ENCODE measurements at places on chromosomes 5 and 9.

- DNase-seq = no peak
These were observed 113.8 kb downstream of the MARCHF11 start for GRCh38 chr5:16065831-16066230.

DNA sequence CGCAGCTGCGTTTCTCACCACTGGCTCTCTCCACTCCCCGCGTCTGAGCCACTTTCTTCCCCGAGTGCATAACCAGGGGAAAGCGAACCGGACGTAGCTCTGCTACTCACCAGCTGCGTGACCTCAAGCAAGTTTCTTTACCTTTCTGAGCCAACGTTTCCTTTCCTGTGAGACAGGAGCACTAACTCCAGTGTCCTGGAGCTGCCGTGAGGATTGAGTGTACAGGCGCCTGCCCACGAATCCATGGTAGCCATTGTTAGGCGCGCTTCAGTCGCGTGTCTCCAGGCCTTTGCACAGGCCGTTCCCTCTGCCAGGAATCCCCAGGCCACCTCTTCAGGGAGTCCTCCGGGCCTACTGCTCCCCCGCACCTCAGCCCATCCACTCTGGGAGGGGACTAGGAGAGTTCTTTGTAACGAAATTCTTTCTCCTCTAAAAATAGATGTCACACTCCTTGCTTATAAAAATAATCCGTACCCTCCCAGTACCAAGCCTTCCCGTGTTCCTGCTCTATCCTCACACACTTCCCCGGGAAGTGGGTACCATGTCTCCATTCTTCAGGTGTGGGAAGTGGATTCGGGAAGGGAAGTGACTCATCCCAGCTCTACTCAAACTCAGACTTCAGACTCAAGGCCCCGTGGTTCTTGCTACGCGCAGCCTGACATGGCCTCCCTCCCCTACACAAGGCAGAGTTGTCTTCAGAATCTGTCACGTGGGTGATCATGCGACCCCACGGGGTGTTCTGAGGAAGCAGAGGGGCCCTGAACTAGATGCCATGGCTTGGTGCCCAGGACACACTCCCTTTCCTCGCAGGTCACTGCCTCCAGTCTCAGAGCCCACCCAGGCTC lies 16.1 kb upstream of the CRB2 start:
- no peak for DNase-seq

GRCh38 chr9:129669141-129669718 lies 3.8 kb downstream of the PRRX2 start:
- no peak for DNase-seq

GRCh38 chr5:80565330-80565729 lies 4.8 kb downstream of the ANKRD34B start:
- no peak for DNase-seq

GRCh38 chr5:110880413-110880812 lies 141.6 kb downstream of the SLC25A46 start:
- no peak for DNase-seq

Data from NCI-H1092 (cell line).